GM20000 (cell line): ENCODE measurements at places on chromosomes 13 and 19.

- no peak for DNase-seq
Observed at GRCh38 chr19:45969676-45970075, 4.0 kb downstream of the NOVA2 start.

DNA sequence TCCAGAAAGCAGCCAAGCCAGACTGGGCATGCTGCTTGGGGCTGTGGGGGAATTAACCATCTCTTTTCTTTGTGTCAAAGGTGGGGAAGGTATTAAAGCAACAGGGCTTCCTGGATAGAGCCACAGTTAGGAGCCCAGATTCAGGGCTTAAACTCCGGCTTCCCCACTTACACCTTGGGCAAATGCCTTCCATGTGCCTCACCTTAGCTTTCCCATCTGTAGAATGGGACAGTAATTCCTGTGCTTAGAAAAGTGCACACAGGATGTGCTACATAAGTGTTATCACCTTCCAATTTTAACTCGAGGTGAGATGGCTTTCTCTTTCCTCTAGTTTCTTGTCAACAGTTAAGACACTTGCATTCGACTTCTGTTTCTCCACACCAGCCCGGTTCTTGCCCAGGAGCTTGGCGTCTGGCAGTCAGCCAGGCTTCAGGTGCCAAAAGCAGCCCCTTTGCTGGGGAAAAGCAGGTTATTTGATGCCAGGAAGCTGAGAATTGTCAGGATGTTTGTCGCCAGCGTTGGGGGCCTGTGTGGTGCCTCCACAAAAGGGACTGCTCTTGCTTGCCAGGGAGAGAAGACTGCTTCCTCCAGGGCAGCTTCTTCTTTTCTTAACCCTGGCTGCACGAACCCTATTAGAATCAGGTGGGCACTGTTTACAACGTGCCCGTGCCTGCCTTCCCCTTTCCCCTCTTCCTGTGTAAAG is 79.2 kb downstream of the SIPA1L3 start:
- DNase-seq: no peak

GRCh38 chr13:36432106-36432544 is at the start of gene CCNA1:
Gene CCNA1, plus strand, starts transcription at chr13:36432495. Its CDS starts 562 bp downstream, at chr13:36433057.
- DNase-seq: peak; percentile 59

DNA sequence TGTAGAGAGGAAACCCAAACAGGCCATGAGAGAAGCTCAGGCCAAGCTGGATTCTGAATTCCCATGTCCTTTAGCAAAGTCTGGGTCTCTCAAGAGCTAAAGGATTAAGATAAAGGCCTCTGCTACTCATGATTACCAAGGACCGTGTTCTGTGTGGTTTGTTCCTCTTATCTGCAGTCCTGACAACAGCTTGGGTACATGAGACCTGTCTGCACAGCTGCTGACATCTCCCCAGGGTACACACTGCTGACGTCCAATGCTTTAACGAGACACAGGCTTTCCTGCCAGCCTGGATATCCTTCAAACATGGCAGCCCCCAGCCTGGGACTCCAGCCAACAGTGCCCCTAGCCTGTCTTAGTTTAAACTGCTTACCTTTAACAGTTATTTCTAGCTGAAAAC is 211.0 kb downstream of the SLC7A1 start:
- no peak for DNase-seq

DNA sequence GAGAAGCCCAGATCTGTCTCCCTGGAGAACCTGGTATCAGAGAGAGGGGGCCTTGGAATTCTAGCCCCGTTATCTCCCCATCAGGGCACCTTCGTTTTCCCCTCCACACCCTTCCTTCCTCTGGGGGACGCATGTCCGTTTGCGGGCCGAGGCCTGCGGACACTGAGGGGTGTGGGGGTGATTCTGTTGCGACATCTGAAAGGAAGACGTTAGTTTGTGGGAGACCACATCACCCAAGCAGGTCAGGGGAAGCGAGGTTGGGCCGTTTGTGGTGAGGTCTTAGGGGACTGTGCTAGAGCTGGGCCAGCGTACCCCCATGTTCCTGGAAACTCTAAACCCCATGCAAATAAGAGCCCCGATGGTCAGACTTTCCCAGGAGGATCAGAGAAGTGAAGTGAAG is 3.7 kb upstream of the HSH2D start:
- DNase-seq: no peak

GRCh38 chr19:7918615-7919421 is 1.3 kb upstream of the SNAPC2 start:
- no peak for DNase-seq

GRCh38 chr19:681029-682019 is 5.1 kb downstream of the FSTL3 start:
- peak; percentile 96 for DNase-seq

DNA sequence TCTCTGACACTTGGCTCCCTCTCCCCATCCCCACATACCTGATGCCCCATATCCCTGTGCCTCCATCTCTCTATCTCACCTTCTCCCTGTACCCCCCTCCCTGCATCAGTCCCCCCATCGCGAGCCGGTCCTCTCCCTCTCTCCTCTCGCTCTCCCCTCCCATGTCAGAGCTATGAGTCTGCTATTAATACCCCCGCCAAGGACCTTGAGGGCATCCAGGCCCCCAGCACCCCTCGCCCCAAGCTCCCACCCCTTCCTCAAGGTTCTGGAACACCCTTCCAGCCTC is 1.6 kb downstream of the GRIN2D start:
- no peak for DNase-seq

DNA sequence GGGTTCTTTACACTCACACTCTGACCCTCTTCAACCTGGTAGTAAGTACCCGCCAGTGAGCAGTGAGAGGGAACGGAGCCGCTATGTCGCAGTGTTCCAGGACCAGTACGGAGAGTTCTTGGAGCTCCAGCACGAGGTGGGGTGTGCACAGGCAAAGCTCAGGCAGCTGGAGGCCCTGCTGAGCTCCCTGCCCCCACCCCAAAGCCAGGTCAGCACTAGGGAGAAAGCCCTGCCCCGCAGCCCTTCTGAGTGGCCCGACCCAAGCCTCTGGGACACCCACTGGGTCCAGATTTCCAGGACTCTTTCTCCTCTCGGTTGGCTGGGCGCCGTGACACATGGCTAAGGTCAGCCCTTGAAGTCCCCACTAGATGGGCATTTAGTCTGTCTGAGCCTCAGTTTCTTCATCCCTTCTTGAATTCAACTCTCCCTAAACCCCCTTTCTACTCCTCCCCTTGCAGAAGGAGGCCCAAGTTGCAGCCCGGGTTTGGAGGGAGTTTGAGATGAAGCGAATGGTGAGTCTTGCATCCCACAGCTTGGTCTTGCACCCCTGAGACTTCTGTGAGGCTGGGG is 1.9 kb downstream of the OCEL1 start:
- no peak for DNase-seq

- DNase-seq: no peak
Observed at GRCh38 chr13:27211771-27212364, 39.5 kb upstream of the RPL21 start.

DNA sequence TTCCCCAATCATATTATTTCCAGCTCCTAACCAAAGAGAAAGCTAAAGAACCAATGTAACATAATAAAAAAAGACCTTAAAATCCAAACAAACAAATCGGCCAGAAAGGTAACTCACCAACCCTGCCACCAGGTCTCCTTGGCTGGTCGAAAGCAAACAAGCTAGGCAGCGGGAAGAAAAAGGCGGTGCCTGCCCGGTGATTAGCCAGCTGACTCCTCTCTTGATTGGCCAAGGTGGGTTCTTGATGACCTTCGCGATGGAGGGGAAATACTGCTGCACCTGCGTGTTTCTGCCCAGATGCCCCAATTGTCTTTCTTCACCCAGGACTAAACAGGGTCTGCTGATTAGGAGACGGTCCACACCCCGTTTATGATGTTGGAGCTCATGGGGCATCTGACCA is at the start of gene NLRP11:
Gene NLRP11, minus strand, starts transcription at position 154 of the 400 bp plus-strand sequence. CDS start 13,825 bp downstream, outside the sequence.
- DNase-seq: no peak

GRCh38 chr13:36094478-36094877 is 36.7 kb downstream of the DCLK1 start:
- DNase-seq: no peak

- DNase-seq: no peak
Observed at GRCh38 chr13:66200555-66200954, 1029.6 kb downstream of the PCDH9 start.

DNA sequence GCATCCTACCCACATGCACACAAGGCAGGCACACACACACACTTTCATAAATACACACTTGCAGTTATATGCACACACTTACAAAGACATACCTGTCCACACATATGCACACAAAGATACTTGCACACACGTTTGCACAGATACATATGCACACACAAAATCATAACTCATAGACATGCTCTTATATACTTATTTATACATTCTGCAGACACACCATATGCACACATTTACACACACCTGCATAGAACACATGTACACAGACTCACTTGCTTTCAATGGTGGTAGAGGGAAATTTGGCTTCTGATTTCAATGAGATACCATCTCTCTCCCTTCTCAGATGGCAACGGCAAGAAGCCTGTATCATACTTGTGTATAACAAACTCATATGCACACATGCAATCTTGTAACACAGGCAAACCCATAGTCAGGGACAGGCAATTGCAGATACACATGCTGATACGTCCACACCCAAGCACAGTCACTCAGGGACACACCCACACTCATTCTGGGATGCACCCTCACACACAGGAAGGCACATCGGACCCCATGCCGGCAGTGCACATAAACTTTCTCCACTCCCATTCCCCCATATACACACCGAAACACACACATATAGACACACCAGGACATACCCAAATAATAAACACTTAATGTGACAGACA is 24.7 kb downstream of the OLFM2 start:
- no peak for DNase-seq

GRCh38 chr13:38697628-38698333 is 10.9 kb downstream of the FREM2 start:
- DNase-seq: no peak

- DNase-seq: no peak
Observed at GRCh38 chr13:98041081-98041820, 87.8 kb downstream of the IPO5 start.

DNA sequence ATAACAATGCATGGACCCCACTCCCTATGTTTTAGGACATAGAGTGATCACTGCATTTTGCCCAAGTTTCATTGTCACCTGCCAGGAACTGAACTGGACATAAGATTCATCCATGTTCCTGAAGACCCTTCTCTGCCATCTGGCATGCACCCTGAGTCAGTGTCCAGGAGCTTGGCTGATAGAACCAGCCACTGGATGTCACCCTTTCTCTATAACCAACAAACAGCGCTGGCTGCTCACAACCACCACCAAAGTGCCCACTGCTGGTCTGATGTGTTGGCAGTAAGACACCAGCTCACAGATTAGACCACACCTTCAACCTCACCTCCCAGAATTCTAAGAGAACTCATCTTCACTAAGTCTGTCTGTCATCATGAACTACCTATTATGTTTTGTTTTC is 333.4 kb downstream of the ITGBL1 start:
- DNase-seq: no peak

DNA sequence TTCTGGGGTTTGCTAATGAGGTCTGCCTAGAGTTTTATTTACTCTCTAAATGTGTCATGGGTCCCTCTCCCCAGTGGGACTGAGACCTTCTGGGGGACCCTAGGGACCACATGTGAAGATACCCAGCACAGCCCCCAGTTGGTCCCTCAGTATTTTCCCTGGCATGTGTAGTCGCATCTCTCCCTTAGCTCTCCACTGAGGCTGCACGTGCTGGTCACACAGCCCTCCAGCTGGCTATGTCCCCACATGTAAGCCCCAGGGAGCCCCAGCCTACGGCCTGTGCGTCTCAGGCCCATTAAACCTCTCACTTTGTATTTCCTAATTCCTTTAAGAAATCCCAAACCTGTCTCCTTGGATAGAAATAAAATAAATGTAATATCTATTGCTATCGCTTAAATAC is 189.6 kb upstream of the TSHZ3 start:
- DNase-seq: no peak

GRCh38 chr19:33332248-33332647 is 29.9 kb upstream of the CEBPA start:
- no peak for DNase-seq

DNA sequence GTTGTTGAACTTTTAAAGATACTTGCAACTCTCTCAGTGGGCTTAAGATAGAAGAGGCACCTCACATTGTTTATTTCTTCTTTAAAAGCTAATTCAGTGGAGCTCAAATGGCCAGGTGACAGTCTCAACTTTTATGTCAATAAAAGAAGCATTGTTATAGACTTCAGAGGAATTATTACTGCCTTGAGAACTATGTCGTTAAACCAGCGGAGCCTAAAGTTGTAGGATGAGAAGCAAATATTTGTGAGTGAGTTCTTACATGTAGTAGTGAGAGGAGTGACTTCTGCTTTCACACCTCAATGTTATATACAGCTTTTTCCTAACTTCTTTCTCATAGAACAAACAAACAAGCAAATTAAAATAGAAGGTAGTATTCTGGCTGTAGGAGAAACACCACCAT is 31.2 kb upstream of the DGKH start:
- DNase-seq: no peak

GRCh38 chr19:11234486-11235075 is 4.8 kb upstream of the ANGPTL8 start:
- no peak for DNase-seq

- no peak for DNase-seq
Observed at GRCh38 chr19:17393002-17393401, 994 bp downstream of the CCDC194 start.

- DNase-seq: peak; percentile 90
Observed at GRCh38 chr19:50556282-50557008, 11.8 kb downstream of the LRRC4B start.

DNA sequence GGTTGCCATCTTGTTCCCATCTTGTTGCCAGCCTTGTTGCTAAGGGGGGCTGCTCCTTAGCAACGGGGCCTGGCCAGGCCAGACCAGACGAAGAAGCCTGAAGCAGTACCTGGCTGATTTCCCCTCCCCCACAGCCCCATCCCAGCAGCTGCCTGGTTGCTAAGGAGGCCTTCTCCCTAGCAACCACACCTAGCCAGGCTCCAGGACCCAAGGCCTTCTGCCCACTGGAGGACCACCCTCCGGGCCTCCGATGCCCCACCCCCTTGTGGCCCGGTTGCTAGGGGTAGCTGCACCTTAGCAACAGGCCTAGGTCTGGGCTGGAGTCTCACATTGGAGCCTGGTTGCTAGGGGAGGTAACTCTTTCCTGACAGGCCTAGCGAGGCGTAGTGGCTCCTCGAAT is 3.9 kb downstream of the PRRG2 start:
- DNase-seq: no peak

DNA sequence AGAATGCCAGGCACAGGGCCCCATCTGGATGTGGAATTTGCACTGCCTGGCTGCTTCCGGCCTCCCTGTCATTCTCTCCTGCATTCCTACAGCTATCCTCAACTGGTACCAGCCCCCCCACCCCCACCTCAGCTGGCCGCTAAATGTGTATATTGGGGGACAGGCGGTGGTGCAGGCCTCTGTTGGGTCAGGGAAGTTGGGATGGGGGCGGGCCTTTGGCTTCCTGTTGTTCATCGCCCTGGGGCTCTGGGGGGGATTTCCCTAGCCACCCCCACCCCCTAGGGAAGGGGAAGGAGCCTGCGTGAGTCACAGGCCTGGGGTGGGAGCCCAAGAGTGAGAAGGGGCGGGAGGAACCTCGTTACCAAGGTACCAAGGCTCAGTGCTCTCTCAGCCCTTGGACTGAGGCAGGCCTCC is 10.6 kb downstream of the POU2F2 start:
- peak; percentile 82 for DNase-seq
